NCI-H2107 (cell line): ENCODE measurements at places on chromosomes 5 and 9.
A peak's percentile ranks its signal among the peaks of the same experiment; 100 is the strongest.

- no peak for DNase-seq
Observed at GRCh38 chr5:160542840-160543239, 121.2 kb downstream of the PTTG1 start.

- no peak for DNase-seq
Observed at GRCh38 chr5:8997542-8998070, 548.3 kb downstream of the SEMA5A start.

- DNase-seq: no peak
Observed at GRCh38 chr5:145826895-145827674, 8.1 kb downstream of the PRELID2 start.

DNA sequence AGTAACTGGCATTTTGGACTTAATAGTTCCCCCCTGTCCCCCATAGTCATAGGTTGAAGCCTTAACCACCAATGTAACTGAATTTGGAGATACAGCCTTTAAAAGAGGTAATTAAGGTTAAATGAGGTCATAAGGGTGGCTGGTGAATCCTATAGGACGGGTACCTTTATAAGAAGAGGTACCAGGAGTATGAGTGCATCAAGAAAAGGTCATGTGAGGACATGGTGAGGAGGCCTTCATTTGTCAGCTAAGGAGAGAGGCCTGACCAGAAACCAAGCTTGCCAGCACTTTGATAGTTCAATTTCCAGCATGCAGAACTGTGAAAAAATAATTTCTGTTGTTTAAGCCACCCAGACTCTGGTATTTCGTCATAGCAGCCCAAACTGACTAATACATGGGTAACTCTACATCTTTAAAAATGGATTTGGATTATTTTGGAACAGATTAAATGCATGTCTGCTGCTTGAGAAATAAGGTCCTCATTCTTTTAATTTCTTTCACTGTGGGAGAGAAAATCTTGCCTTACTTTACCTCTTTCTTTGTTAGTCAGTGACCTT is 9.7 kb downstream of the RASA1 start:
- no peak for DNase-seq

DNA sequence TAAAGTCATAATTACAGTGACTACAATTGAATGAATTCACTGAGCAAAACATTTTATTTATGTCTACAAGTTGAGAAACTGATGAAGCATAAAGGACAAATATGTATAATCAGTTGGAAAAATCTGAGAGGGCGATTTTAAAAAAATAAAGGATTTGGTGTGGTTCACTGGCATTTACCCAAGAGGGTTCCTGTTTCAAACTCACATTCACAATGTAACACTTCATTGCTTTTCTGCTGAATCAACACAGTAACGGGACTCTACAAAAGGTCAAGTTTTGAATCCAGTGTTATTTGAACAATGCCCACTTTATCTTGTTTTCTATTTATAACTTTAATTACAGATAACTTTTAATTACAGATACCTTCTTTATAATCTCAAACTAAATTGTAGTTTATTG is 138.6 kb downstream of the NUDT12 start:
- no peak for DNase-seq

GRCh38 chr5:17157916-17158529 is 59.4 kb upstream of the BASP1 start:
- no peak for DNase-seq

DNA sequence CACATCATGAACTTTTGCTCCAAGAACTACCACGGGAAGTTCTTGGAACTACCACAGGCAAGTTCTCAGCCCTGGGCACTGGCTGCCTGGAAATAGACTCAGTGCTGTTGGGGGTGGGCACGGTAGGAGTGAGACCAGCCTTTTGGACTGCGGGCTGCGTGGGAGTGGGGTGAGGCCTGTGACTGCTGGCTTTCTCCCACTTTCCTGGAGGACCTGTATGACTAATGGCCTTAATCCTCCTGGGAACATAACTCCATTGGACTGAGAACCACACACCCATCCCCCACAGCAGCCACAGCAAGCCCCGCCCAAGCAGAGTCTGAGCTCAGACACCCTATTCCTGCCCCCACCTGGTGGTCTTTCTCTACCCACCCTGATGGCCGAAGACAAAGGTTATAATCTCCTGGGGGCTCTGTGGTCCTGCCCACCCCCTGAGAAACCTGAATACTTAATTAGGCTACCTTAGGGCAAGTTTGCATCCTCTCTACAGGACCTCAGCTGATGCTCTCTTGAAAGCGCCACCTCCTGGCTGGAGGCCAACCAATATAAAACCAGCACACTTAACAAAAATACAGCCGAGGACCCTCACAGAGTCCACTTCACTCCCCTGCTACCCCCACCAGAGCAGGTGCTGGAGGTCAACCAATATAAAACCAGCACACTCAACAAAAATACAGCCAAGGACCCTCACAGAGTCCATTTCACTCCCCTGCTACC is 112.6 kb downstream of the CACNA1B start:
- DNase-seq: no peak

- DNase-seq: no peak
Observed at GRCh38 chr5:134459491-134459890, 47.8 kb upstream of the CDKN2AIPNL start.

DNA sequence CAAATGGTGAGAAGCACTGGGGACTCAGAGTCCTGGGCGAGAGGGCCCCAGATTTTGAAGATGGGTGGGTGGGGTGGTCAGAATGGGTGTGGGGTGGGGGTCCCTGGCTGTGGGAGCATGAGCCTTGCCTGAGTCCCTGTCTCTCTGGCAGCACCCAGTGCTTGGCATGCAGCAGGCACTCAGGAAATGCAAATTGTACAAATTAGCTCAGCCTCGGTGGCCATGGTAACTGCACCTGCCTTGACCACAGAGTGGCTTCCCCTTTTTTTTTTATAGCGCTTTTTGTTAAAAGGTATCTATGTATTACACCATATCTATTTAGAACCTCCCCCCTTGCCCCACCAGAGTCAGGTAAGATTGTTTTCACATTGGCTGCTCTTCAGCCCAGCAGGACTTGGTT is 19.2 kb upstream of the PITX1 start:
- peak; percentile 18 for DNase-seq

DNA sequence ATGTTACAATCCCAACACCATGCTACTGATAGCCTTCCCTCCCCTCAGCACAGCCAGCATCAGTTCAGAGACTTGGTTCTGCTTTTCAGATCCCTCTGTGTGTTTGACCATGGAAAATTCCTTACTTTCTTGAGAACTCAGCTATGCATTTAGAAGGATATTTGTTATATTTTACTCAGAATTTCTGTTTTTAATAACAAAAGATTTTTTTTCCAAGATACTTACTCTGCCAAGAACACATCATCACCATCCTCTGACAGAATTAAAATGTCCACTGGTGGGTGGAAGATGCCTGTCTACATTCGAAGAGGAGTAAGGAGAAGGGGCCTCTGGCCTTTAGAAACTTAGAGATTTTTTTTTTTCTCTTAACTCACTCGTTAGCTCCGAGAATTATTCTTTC is 56.1 kb upstream of the CKMT2 start:
- DNase-seq: no peak

- no peak for DNase-seq
Observed at GRCh38 chr9:126735482-126735881, 69.4 kb upstream of the ZBTB43 start.

GRCh38 chr9:103261951-103262350 is 266.8 kb downstream of the CYLC2 start:
- DNase-seq: peak; percentile 25
